ENCODE measurements at places on chromosomes 12 and 14. TPM values are rescaled to one million over a fixed set of nuclear protein-coding genes. Genes with fewer than 3 reads are reported as not detected.

- peak; percentile 18 for DNase-seq
Measured at GRCh38 chr14:90140298-90140955, 78.6 kb downstream of the KCNK13 start.

DNA sequence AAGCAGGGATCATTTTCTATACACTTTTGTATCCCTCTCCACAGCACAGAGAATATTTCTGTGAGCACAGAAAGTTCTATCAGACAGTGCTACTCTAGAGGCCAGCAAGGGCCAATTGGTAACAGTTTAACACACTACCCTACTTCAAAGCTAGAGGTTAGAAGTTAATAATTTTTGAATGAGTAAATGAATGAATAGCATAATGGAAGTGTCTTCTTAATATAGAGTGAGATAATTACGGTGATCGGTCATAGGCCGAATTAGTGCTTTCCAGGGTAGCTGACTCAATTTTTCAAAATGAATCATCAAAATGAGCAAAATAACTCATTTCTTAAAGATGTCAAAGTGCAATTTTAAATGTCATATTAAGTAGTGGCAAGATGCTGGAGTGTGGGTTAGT is 67.0 kb upstream of the CCDC198 start:
- no peak for DNase-seq

- peak; percentile 92 for DNase-seq
Measured at GRCh38 chr14:99574099-99574880, 29.7 kb downstream of the CCDC85C start.

GRCh38 chr14:53735916-53736315 is 220.7 kb downstream of the BMP4 start:
- DNase-seq, result no peak

The SLC35F4 gene
- total RNA-seq, result not detected

The KRT71 gene
- not detected for total RNA-seq

All from fibroblast of the aortic adventitia (primary cell).